LoVo (cell line): ENCODE measurements at places on chromosomes 13 and 19.

DNA sequence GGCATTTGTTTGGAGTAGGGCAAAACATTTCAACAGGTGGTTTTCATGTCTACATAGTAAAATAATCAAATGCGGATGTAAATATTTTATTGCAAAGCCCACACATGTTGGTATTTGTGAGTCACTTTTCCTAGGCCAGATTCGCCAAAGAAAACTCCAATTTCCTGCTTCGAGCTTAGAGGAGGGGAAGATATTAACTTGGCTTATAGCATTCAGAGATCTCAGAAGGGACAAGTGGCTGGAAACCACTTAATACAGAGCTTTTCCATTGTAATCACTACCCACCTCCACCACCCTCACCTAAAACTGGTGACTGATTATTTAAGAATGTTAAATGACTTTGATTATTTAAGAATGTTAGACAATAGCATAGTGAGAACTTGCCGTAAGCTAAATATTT is 530.6 kb upstream of the SPRY2 start:
- no peak for DNase-seq

DNA sequence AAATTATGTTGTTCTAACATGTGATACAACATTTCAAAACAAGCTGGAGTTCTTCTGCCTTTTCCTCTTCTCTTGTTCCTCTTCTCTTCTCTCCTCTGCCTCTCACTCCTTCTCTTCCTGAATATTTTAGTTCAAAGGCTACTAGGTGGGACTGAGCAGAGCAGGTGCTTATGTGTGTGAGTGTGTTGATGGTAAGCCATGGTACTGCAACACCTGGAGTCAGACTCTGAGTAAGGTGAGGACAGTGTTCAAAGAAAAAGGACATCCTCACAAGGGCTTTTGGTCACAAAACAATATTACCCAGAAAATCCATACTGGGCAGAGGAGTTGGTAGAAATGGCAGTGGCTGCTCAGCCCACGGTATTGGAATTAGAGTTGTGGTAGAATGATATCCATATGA is 1188.7 kb downstream of the SLITRK1 start:
- no peak for DNase-seq

DNA sequence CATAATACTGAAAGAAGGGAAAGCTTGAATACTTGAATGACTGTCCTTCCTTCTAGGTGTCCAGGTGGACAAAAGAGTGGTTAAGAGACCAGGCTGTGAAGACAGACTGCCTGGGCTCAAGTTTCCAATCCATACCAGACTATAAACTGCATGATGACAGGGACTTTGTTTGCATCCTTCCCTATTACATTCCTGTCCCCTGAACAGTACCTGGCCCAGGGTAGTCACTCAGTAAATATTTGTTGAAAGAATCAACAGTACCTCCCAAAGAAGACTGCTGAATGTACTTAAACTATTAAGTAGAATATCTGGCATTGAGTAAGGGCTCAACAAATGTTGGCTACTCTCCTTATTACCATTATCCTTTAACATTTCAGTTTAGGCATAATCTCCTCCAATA is 29.7 kb downstream of the MIPEP start:
- no peak for DNase-seq

GRCh38 chr13:95100525-95101433 is 200.5 kb downstream of the ABCC4 start:
- peak; percentile 67 for DNase-seq

DNA sequence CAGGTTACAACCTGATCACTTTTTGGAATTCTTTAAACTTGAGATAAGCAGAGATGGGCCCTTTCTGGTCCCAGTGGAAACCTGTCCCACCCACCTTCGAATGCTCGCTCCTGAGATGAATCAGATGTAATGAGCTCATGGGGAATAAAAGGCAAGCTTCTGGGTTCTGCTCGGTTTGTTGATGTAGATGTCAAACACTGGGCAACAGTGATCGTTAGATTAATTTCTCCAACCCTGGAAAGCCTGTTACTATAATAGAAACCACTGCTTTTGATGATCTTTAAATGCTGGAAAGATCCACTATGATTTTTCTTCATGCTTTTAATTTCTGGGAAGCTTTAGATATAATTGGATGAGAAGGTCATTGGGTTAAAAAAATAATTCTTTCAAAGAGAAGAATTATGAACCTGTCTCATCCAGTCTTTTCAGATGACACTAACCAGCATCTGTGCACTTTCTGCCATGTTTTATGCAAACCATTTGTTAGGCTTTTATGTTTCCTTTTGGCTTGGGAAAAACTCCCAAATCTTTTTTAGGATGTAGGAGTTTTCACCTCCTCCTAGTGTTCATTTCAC is 49.3 kb downstream of the B3GLCT start:
- DNase-seq: no peak

- DNase-seq: no peak
Observed at GRCh38 chr19:46107371-46107770, 17.1 kb downstream of the IGFL3 start.
